Thymus (tissue), 14 donors: ENCODE measurements at places on chromosomes 2 and 18. TPM values are rescaled to one million over a fixed set of nuclear protein-coding genes. Genes with fewer than 3 reads are reported as not detected.

DNA sequence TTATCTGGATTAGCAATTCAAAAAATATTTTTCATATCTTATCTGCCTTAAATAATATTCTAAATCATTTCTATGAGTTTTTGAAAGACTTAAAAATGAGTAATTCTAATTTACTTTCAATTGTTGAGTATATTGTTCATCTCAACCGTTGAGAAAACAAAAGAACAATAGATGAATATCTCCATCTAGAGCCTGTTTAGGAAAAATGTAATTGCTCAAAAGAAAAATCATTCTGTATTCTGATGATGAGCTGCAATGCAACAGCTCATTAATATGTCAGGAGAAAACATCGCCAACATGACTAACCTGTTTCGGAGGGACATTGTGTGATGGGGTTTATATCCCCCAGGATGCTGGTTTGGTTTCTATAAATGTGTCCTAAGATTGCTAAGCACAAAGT lies 417.6 kb downstream of the SUCLG1 start:
- DNase-seq = no peak

DNA sequence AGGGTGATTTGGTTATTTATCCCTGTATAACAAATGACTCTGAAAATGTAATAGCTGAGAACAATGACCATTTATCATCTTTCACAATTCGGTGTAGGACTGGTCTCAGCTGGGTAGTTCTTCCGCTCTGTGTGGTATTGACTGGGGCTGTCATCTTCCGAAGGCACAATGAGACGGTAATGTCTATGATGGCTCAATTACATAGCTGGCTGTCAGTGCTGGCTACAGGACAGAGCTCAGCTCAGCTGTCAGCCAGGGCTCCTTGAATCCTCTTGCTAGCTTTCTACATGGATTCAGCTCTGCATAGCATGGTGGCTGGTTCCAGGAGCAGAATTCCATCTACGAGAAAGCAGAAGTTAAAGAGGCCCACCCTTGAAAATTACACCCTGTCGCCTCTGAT lies 483.8 kb downstream of the TDRD15 start:
- DNase-seq = no peak

GRCh38 chr18:79218605-79219190 lies 149.5 kb downstream of the ATP9B start:
- no peak for DNase-seq

Gene SULT1C4
- 3.6 TPM for total RNA-seq
